CMK (cell line): ENCODE measurements at places on chromosomes 16 and 17.

GRCh38 chr17:74786431-74787055, 10.4 kb upstream of the NAT9 start:
- DNase-seq = no peak

DNA sequence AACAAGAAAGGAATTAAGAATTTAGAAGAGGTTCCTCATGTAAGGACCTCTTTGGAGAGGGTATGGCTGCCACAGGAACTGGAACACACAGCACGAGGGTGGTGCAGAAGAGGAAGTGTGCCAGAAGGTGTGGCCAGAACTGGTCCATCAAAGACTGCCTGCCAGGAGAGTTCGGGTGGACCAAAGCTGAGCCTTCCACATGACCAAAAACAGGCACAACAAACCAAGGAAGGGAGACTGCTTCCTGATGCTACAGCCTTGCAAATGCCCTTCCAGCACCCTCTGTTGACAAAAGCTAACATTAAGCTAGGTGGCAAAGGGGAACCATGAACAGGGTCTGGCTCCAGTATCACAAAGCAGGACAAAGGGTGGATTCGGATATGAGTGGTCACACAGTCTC, 125.8 kb upstream of the TMEM97 start:
- DNase-seq = no peak

DNA sequence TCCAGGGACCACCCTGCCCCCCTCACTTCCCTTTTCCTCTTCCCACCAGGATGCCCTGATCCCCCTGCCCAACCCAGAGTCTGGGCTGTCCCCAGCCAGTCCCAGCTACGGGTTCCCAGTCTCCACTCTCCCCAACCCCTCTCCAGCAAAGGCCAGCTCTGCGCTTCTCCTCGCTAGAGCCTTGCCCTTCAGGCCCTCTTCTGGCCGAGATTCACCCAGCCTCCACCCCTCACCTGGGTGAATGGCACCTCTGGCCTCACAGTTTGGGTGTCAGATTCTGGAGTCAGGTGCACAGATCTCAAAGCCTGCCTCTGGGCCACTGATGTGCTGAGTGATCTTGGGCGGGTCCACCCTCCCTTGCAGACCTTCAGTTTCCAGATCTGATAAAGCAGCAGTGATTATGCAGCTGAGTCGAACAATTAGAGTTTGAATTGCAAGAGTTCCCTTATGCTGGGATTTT, 185.6 kb upstream of the TNRC6C start:
- no peak for DNase-seq

DNA sequence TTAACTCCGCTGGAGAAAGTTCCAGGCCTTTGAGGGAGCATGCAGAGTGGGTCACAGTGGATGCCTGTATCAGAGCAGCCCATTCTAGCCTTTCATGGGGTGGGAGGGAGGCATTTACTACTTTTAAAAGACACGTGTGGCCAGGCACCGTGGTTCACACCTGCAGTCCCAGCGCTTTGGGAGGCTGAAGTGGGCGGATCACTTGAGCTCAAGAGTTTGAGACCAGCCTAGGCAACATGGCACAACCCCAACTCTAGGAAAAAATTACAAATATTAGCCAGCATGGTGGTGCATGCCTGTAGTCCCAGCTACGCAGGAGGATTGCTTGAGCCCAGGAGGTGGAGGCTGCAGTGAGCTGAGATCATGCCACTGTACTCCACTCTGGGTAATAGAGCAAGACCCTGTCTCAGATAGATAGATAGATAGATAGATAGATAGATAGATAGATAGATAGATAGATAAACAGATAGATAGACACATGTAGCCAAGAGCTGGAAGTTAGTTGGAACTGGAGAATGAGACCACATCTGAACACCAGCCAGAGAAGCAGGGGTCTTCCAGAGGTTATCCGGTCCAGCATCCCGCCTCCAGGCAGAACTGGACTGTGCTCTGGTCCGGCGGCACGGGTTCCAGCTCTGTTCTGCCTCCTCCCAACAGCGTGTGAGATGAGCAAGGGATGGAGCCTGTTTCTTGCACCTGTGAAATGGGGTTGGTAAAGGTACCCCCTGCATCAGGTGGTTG, 3.6 kb downstream of the ADCY7 start:
- DNase-seq = no peak

DNA sequence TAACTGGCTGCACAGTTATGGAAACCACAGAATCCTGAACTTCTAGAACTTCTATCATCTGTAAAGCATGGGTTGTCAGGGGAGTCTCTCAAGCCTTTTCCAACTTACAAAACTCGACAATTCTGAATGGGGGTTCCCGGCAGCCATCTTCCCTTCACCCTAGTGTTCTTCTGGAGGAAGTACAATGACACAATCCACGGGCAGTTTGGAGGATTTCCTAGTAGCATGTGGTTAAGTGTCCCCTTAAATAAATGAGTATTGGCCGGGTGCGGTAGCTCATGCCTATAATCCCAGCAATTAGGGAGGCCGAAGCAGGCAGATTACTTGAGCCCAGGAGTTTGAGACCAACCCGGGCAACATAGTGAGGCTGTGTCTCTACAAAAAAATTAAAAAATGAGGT, 2.1 kb downstream of the SLC16A6 start:
- DNase-seq = no peak

DNA sequence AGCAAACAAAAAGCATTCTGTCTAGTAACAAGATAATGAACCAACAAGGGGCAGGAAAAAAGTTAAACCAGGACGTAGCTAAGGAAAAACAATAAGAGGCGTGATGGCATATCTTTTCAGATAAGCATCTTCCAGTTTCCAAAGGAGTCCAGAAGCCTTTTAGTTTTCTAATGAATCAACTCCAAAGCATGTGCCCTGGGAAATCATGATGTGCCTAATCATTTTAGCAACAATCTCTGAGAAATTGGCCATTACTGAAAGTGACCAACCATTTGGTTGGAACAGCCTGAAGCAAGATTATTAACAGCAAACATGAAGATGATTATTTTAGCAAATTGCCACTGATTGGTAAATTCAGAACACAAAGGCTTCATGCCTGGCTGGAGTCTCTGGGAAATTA, 440.9 kb upstream of the MAF start:
- DNase-seq = no peak

DNA sequence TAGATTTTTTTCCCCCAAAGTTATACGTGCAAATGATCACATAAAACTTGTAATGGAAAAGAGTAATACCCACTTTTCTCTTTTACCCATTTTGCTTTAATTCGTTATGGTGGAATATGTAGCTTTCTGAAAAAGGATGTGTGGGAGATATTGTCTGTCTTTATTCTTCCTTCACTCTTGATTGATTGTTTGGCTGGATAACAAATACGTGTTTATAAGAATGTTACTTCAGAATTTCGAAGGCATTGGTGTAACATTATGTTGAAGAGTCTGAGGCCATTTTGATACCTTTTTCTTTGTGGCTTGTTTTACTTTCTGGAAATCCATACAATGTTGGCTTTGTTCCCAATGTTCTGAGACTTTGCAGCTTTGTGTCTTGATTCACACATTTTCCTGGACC, 71.4 kb downstream of the BCAS3 start:
- no peak for DNase-seq

DNA sequence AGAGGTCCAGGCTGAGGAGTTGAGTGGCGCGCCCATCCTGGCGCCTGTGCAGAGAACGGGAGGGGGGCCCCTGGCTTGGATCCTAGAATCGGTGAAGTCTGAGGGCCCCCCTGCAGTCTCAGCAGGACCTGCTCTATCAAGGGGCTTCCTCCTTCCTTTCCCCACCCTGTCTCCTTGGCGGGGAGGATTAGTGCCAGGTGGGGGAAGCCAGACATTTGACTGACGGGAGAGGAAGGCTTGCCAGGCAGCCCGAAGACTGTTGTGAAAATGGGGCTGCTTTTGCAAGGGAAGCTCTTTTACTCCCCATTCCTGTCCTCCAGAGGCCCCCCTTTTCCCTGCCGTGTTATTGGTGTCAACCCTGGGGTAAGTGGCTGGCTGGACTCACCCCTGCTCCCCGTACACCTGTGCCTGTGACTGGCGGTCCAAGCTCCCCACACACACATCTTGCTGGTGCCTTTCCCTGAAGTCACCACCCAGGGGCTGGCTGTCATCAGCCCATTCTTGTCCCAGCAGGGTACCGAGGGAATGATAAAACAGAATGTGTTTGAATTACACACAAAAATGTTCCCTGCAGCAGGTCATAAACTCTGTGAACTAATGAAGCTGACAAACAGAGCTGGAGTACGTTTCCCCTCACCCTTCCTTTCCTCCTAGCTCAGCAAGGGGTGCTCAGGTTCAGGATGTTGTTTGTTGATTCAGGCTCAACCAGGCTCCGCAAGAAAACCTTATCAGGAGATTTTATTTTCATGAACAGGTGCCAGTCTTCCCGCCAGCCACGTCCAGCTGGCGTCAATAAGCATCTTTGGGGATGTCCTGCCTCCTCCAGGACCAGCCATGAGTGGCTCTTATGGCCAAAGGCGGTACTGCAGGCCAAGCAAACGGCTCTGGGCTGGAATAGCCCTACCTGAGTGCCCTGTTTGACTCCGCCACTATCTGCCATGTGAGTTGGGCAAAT, 4.4 kb upstream of the ARMC7 start:
- DNase-seq = no peak

GRCh38 chr16:47016700-47017133, 43.2 kb upstream of the DNAJA2 start:
- DNase-seq = no peak

DNA sequence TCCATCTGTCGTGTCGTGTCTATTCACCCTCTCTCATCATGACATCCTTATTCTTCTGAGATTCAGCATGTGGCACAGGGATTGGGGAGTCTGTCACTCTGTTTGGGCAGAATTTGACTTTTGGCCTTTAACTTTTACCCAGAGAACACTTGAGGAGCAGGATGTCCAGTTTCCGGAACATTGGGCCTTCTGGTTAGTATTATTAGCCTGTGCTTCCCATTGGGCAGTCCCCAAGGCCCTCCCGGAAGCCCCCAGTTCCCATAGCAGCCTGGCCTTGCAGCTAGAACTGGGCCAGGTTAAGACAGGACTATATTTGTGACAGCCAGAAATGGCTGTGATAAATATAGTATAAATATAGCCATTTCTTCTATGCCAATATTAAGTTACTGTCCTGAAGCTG, 9.6 kb downstream of the SCN4A start:
- DNase-seq = no peak

- no peak for DNase-seq
These were observed 59.0 kb upstream of the TBX2 start for GRCh38 chr17:61340431-61341209.

DNA sequence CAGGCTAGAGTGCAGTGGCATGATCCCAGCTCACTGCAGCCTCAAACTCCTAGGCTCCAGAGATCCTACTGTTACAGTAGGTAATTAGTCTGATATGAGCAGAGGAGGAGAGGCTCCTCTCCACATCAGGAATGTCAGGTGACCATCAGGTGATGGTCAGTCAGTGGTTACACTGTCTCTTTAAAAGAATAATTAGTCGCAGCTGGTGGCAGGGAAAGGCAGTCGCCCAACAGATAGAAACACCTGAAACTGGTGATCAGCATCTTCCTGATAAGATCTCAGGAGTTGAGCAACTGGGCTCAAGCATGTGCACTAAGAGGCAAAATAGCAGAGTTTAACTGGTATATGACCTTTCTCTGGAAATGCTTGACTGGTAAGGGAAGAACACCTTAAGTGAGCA, 21.5 kb upstream of the ABCA5 start:
- no peak for DNase-seq

- no peak for DNase-seq
These were observed 2.4 kb downstream of the ASGR1 start for GRCh38 chr17:7176841-7177190.

- no peak for DNase-seq
These were observed 68.0 kb upstream of the GAS7 start for GRCh38 chr17:10266296-10266876.

- DNase-seq = no peak
These were observed 12.5 kb downstream of the KCTD13 start for GRCh38 chr16:29913514-29913913.

DNA sequence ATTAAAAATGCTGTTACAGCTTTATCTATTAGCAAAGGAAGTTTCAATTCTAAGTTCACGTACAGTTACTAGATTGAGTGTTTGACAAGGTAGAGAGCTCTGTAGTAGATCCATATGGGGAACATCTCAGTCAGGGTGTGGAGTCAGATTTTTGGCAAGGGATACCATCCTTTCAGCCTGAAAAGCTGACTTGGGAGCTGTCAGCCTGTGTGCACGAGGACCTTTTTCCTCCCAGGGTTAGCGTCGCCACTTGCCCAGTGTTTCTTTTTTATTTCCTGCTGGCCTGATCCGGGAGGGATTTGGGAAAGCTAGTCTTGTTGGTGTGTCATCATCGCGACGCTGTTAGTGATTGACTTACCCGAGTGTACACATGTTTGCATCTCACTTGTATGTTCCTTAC, 29.5 kb downstream of the WWOX start:
- DNase-seq = no peak

DNA sequence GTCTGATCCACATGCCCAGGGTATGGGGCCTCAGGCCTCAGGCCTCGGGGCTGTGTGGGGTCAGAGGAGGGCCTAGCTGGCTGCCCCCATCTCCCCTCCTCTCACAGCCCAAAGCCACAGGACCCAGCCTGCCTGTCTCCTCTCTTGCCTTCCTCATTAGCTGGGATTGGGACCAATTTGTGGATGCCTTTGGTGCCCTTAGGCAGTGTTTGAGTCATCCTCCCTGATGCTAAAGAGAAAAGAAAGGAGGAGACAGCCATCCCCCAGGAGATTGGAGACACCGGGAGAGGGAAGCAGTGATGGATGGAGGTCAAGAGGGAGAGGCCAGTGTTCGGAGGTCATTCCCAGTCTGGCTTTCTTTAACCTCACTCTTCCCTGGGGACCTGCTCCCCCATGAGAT, 23.3 kb upstream of the NOG start:
- DNase-seq = no peak

DNA sequence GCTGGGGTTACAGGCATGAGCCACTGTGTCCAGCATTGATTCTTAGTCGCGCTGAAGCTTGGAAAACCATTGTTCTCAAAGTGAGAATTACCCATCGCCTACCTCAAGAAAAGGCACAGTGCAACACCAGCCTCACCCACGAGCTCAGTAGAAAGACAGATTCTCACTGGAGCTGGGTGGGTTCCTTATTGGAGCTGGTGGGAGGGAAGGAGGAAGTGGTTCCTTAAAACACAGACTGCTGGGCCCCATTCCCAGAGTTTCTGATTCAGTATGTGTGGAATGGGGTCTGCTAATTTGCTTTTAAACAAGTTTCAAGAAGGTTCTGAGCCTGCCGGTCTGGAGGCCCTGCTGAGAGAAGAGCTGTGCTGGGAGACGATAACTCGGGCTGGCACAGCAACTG, 264.7 kb downstream of the ENGASE start:
- no peak for DNase-seq

DNA sequence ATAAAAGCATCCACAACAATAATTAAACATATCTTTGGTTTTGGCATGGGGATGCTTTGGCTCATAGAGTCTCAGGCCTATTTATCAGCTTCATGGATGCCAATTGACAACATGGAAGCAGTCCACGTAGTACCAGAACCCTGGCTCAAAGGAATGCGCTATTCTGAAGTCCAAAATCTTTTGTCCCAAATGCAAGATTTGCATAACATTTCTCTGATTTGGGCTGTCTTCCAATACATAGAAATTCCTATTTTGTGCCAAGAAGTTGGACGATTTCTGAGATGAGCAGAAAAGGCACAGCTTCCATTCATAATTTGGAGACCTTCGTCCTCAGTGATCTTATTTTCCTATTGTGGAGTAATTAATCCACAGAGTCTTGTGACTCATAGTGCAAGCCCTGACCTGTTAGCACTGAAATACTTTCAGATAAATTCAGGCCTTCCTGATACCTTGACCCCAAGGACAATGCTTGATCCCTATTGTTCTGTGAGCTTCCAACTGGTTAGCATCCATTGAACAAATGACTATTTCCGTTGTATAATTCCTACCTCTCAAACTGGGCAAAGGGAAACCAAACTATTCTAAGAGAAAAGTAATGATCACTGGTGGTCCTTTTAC, 78.4 kb upstream of the CDH11 start:
- DNase-seq = no peak
